ENCODE measurements at places on chromosomes 16 and 17.

- DNase-seq: no peak
These were observed 367 bp downstream of the MGRN1 start for GRCh38 chr16:4624827-4625559.

GRCh38 chr17:57559634-57560318 is 185.3 kb downstream of the CCDC182 start:
- no peak for DNase-seq

GRCh38 chr16:57675741-57676551 is 7.8 kb downstream of the ADGRG3 start:
- no peak for DNase-seq

DNA sequence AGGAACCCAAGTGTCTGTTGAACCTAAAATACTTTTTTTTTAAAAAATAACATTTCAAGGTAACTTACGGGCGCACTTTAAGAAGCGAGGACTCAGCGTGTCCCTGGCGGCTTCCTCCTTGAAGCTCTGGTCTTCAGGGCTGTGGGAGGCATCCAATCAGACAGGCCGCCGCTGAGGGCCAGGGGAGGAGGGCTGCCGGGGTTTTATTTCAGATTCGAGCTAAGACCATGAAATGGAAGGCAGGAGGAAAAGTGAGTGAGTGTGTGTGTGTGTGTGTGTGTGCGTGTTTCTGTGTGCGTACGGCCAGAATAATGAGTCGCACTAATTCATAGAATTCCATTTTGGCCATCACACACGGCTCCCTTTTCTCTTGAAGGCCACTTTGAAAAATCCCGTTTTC is 41.1 kb downstream of the C16orf78 start:
- DNase-seq: no peak
